ENCODE measurements at places on chromosomes 1 and 21. TPM values are rescaled to one million over a fixed set of nuclear protein-coding genes. Genes with fewer than 3 reads are reported as not detected.

DNA sequence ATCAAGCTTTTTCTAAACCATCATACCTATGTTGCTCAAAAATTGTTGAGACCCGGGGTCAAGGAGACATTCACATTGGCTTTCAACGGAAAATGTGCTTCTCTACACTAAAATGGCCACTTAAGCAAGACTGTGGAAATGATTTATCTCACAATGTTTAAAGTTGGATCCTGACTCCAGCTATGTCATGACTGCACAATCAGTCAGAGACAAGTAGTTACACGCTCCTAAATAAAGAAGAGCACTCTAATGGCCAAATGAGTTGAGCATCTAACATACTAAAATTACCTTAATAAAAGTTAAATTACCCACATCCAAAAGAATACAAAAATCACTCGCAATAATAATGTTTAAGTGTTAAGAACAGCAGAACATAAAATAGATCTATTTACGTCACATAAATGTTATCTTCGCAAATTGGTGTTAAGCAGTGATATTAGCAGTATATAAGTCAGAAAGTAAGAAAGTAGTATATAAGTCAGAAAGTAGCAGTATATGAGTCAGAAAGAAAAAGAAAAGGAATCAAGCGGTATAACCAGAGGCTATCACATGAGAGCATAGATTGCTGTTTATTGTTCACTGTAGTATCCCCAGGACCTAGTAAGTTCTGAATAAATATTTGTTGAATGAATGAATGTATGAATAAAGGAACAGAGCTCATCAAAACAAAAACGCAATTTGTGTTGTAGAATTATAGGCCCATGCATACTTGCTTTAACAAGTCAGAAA lies 28.4 kb downstream of the ZNF281 start:
- H3K27ac ChIP-seq: no peak overlapping the region
- H3K4me1 ChIP-seq: no peaks in the 10 kb centered on the region
- H3K27me3 ChIP-seq: peaks cover 2% of the 10 kb centered on the region
- H3K36me3 ChIP-seq: no peaks in the 10 kb centered on the region
- no peak for DNase-seq
- no peak overlapping the region for H3K4me3 ChIP-seq

- no peaks in the 10 kb centered on the region for H3K36me3 ChIP-seq
- no peak overlapping the region for H3K4me3 ChIP-seq
- H3K27ac ChIP-seq: no peak overlapping the region
These were observed 13.3 kb upstream of the TTF2 start for GRCh38 chr1:117046781-117047180.

- no peak for DNase-seq
- H3K27ac ChIP-seq: no peak overlapping the region
- peaks cover 2% of the 10 kb centered on the region for H3K27me3 ChIP-seq
These were observed 70.3 kb downstream of the GALNT2 start for GRCh38 chr1:230137337-230137815.

SERPINC1 gene
- not detected for total RNA-seq

C1orf232 gene
- not detected for total RNA-seq

Data from endothelial cell (in vitro differentiated cells).